ENCODE measurements at places on chromosomes 6 and 20.

- no peak for DNase-seq
These were observed 246.0 kb upstream of the SPTLC3 start for GRCh38 chr20:12762725-12763124.

DNA sequence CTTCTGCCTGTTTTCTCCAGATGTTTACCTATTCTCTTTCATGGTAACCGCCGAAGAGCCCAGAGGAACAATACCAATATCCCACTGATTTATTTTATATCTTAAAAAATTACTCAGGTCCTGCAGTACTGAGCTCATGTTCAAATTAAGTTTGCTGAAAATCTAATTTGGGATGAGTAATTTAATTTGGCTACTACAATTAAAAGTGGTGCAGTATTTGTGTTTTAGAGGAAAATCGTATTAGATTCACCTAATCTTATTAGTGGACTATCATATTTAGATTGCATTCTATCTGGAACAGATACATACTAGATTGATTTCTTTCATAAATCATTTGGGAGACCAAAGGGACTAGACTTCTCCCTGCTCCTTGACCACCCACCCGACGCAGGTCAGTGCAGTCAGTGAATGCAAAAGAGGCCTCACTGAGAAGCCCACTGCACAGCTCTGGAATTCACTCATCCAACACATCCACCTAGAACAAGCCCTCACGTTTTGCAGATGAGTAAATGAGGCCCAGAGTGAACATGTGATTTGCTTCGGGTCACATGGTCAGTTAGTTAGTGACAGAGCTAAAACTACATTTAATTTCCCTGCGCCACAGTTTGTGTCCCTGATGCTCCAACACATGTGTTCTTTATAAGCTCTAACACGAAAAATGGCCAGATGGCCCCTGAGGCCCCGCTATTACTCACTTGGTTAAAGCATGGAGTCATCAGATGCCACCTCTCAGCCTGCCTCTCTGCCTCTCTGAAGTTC, 101.8 kb downstream of the TRERF1 start:
- DNase-seq: no peak

DNA sequence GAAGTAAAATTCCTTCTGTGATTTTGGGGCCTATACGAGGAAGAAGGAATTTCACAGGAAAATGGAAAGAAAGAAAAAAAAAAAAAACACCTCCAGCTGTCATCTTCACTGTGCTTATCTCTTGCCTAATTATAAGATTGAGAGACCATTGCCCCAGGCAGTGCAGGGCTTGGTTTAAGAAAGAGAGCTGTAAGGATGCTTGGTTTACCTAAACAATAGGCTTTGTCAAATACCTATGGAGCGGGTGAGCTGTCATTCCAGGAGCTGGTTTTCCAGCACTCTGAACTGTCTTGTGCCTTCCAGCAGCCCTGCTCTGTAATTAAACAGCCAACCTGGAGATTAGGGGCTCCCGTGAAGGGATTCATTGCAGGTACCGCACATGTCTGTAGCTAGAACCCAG, 137.8 kb downstream of the EDN3 start:
- no peak for DNase-seq

DNA sequence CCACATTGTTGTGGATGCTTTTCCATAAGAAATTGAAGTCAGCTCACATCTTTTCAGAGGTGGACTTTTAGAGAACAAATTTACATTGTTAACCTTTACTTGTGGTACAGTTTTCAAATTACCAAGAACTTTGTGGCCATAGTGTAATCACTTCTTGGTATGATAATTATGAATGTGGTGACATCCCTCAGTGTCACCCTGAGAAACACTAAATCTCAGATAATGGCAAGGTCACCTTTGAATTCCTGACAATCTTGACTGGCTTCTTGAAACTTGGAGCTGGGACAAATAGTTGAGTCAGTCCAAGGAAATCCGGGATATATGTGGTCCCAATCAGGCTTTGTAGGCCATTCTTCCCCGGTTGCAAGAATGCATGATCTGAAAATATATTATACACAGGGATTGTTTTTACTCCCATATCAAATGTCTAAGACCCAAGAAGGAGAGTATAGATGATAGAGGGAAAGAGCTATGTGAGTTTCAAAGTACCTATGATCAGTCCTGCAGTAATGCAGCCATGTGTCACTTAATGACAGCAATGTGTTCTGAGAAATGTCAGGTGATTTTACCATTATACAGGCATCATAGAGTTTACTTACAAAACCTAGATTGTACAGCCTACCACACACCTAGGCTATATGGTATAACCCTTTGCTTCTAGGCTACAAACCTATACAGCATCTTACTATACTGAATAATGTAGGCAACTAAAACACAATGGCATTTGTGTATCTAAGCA, 120.8 kb upstream of the MTHFD1L start:
- no peak for DNase-seq

DNA sequence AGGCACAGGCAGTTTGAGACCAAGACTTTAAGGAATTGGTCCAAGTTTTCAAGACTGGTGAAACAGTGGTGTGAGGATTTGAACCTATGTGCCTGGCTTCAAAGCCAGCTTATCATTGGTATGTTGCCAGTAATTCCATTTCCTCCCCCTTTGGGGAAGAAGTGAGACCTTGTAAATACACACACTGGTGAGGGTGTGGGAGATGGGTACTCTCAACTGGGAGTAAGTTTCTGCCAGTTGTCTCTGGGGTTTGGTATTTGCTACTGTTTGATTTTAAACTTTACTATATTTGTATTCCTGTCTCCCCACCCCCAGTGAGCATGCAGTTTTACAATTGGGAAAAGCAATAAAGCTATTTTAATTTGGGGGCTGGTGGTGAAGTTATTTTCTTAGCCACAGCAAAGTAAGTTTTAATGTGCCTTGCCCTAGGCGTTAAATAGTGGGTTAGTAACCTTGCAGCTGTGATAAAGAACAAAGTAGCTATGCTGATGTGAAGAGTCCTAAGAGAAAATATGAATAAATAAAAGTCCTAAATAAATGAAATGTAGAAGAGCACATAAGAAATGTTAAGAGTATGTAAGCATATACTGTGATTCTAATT, 31.0 kb downstream of the SNX9 start:
- DNase-seq: no peak

DNA sequence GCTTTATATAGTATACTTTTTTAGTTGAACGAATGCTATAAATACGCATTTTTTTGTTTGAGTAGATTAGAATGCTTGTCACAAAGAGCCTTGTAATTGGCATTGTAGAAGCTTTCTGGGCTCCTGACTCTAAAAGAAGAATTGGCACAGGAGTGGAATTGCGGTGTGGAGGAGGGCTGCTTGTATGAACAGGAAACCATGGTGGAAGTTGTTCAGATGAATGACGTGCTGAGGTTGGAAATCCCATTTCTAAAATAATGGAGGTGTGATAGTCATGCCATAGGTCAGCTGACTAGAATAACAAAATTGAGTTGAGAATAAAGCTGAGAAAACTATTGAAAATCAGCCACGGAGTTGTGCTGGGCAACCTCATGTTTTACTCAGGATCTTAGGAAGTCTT, 174.9 kb downstream of the QKI start:
- no peak for DNase-seq

Data from HTR-8/SVneo (cell line).